Stimulated activated CD8-positive, alpha-beta memory T cell treated with anti-CD3 and anti-CD28 coated beads, Interleukin-15, amount 100 ng/mL, for 1 hour (primary cell): ENCODE measurements at places on chromosomes 13 and 19.

GRCh38 chr13:31409678-31410356, 210.0 kb downstream of the B3GLCT start:
- no peak for DNase-seq

GRCh38 chr19:31666126-31666525, 316.9 kb upstream of the TSHZ3 start:
- no peak for DNase-seq

DNA sequence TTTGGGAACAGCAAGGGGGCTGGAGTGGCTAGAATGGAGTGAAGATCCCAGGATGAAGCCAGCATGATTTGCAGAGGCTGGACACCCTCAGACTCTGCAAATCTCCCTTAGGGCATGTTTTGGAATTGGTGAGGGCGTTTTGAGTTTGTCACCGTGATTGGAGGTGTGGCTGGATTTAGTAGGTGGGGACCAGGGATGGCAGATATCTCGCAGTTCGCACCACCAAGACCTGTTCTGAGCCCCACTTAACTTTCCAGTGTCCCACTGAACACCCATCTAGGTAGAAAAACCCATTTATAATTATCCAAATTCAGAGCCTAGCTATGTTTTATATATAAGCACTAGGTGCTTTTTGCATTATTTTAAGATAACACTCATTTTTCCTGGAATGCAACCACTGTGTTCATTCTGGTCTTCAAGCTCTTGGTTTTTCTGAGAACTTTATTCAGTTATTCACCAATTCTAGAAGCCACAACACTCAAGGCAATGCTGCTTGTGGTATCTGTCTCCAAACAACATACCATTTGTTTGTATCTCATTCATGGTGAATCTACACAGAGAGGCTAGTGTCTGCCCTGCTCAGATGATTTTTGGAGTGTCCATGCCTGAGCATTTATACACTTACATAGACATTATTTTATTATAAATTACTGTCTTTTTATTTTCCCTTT, 3.0 kb upstream of the NANOS2 start:
- no peak for DNase-seq

DNA sequence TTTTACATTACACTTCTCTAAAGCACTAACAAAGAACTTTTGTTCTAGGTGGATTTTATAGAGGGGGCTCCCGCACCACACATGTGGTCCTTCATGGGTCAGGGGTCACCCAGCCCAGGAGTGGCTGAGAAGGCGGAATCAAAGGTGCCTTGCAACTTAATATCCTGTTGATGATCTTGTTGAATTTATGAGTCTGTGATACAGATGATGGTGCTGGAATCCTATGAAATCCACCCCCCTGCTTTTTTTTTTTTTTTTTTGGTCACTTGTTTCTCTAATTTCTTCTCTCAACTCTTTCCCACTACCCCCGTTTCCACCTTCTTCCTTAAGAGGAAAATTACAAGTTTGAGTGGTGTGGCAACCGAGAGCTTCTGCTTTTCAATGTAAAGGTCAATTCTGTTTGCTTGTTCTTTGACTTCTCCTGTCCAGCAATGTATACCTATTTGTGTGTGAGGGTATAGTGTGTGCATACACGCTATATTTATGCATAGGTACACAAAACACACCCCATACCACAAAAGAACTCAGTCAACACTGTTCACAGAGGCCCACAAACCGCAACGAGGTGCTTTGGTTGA, 4.2 kb upstream of the ZIC2 start:
- DNase-seq, result no peak
